ENCODE measurements at places on chromosomes 12 and 14.
A peak's percentile ranks its signal among the peaks of the same experiment; 100 is the strongest.

- DNase-seq = no peak
Observed at GRCh38 chr12:68509242-68509641, 101.5 kb upstream of the RAP1B start.

DNA sequence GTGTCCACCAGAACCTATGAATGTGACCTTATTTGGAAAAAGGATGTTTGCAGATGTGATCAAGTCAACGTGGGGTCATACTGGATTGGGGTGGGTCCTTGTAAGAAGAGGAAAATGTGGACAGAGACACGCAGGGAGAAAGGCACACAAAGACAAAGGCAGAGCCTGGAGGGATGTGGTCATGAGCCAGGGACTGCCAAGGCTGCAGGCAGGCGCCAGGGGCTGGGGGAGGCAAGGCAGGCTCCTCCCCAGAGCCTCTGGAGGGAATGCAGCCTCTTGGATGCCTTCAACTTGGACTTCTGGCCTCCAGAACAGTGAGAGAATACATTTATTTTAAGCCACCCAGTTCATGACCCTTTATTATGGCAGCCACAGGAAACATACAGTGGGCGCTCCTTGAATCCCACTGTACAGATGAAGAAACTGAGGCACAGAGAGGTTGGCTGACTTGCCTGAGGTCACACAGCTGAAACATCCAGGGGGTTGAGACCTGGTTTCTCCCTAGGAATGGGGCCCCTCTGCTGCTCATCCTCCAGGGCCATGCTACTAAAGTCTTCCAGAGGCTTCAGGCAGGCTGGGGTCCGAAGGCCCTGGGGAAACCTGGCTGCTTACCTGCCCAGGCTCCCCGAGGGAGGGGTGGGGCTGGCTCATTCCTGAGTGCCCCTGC is 99.7 kb downstream of the RFLNA start:
- DNase-seq = no peak

DNA sequence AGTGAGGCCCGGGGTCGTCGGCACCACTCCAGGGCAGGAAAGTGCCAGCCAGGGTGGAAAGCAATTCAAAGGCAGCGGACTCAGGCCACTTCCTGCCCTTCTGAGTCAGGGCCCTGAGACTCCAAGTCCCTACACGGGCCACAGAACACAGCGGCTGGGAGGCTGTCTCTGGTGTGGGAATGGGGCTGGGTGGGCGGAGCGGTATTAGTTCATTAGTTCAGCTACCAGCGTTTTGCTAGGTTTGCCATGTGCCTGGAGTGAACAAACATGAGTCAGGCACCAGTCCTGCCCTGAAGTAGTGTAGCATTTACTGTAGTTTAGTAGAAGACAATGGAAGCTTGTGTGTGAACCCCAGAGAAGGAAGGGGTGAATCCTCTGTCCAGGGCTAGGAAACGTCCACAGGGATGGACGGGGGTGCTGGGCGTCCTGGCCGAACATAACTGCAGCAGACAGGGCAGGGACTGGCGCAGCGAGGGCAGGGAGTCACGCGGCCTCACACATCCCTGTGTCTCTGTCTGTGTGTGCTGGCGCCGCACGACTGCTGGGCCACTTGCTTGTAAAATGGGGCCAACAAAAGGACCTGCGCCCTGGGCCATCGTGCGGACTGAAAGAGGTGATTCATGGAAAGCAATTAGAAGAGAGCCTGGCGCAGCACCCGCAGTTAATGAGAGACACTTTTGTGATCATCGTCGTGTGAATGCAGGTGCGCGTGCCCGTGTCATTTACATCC is 186.4 kb upstream of the PRMT8 start:
- no peak for DNase-seq

- no peak for DNase-seq
Observed at GRCh38 chr12:47065546-47065945, 13.9 kb upstream of the PCED1B start.

DNA sequence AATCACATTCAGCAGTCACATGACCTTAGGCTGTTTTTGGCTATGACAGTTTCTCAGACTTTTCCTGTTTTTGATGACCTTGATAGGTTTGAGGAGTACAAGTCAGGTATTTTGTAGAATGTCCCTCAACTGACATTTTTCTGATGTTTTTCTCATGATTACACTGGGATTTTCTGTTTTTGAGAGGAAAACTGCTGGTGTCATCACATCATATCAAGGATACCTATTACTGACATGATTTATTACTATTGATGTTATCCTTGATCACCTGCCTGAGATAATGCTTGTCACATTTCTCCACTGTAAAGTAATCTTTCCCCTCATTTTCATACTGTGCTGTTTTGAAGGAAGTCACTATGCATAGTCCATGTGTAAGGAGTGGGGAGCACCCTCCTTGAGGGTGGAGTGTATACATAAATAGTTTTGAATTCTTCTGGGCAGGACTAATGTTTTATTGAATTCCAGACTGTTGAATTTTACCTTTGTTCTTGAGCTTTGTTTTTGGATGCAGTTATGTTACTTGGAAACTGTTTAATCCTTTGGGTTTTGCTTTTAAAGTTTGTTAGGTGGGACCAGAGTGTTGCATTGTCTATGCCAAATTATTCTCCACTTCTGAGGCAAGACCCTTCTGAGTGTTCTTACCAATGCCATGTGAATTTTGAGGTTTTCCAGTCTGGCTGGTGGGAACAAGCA is 444.5 kb upstream of the FAR2 start:
- DNase-seq = no peak

DNA sequence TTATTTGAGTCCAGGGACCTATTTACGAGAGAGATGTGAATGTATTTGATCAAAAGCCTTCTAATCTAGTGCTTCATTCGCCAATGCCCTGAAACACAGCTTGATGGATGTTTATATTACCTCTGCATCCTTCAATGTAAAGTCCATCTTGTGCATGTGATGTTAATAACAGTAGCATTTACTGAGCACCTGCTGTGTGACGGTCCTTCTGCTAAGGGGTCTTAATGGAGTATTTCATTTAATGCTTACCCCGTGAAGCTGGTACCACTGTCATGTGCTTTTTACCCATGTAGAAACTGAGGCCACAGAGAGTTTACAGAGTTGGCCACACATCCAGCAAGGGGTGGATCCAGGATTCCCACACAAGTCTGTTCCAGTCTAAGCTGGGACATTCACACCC is 237.3 kb downstream of the ADGRD1 start:
- no peak for DNase-seq

DNA sequence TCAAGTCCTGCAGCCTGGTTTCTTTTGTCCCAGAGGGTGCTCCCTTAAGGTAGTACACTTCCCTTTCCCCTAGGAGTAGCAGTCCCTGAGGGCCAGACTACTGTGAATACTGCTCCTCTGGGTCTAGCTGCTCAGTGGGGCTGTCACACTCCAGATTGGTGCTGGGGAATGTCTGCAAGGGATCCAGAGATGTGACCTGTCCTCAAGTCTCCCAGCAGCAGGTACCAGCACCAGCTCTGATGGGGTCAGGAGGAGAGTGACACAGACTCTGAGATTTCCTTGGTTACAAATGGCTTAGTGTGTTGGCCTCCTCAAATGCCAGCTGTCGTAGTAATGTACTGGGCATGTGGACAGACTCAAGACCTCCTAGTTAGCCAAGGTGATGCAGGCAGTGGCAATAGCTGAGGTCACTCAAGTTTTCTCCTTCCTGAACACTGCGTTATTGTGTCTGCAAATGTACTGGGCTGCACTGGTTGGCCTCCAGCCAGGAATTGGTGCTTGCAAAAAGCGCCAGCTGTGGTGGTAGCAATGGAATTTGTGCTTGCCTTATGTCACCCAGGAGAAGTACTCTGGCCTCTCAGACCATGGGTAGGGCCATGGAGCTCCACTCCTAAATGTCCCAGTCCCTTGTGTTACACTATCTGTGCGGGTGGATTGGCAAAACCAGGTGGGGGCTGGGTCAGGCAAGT is 36.4 kb upstream of the AEBP2 start:
- no peak for DNase-seq

DNA sequence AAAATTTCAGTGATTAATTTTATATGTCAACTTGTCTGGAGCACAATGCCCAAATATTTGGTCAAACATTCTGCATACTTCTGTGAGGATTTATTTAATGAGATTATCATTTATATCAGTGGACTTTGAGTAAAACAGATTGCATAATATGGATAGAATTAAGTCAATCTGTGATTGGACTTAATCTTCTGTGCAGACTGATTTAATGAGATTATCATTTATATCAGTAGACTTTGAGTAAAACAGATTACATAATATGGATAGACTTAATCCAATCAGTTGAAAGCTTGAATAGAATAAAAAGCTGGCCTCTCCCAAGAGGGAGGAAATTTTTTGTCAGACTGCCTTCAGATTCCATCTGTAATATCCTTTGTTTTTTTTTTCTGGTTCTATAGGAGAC is 1413.2 kb downstream of the LRFN5 start:
- DNase-seq = no peak

DNA sequence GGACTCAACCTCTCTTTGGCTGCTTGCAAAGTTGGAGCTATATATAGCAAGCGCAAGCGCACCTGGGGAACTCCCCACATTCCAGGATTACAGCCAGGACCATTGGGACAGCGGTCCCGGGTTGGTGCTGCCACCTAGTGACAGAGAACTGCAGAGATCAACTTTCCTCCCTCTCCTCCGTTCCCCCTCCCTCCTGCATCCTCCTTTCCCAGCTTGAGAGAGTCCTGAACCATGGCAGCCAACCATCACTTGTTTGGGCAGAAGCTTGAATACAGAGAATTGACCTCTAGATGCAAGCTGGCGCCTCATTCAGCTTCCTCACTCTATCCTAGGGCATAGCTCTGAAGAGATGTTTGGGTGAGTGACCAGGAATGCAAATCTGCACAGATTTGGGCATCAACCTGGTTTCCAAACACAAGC is 17.4 kb upstream of the FLVCR2 start:
- DNase-seq = peak; percentile 52

- no peak for DNase-seq
Observed at GRCh38 chr14:50099335-50099734, 17.0 kb downstream of the VCPKMT start.

DNA sequence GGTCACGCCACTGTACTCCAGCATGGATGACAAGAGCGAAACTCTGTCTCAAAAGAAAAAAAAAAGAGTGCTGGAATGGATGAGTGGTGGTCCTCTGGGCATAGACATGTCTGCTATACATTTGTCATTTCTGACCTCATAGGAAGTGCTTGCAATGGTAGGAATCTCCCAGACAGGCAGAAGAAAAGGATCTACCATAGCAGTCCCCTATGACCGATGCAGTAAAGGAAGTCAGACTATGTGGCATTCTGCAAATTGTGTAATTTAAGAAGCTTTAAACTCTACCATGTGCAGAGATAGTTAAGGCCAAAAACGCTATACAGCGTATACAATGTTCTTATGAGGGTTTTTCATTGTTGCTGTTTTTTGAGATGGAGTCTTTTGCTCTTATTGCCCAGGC is 24.7 kb upstream of the RAP1B start:
- DNase-seq = no peak

GRCh38 chr14:23933108-23933741 is 20.3 kb upstream of the DHRS4 start:
- DNase-seq = no peak

GRCh38 chr14:71474301-71475265 is 457.6 kb upstream of the RGS6 start:
- DNase-seq = no peak
